ENCODE measurements at places on chromosomes 6 and 20.

DNA sequence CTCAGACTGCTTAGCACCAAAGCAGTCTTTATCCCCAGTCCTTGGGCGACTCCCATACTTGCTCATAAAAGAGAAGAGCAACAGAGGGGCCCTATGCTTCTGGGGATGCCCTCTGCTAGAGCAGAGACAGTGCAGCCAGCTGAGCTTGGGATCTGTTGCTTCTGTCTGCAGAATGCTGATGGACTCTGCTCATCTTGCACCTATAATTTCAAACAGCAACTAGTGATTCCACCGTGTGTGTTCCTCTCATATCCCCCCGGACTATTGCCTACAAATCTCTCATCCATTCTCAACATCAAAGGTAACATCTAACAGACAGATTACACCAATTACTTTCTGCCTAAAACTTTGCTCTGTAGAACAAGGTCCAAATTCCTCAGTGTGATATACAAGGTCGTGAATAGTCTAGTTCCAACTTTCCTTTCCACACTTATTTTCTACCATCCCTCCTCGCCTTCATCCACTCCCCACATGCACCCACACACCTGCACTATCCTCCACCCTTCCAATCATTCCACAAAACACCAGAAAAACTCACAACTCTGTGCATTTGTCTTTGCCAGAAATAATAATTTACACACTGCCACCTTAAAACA, 62.6 kb downstream of the FRK start:
- no peak for DNase-seq

DNA sequence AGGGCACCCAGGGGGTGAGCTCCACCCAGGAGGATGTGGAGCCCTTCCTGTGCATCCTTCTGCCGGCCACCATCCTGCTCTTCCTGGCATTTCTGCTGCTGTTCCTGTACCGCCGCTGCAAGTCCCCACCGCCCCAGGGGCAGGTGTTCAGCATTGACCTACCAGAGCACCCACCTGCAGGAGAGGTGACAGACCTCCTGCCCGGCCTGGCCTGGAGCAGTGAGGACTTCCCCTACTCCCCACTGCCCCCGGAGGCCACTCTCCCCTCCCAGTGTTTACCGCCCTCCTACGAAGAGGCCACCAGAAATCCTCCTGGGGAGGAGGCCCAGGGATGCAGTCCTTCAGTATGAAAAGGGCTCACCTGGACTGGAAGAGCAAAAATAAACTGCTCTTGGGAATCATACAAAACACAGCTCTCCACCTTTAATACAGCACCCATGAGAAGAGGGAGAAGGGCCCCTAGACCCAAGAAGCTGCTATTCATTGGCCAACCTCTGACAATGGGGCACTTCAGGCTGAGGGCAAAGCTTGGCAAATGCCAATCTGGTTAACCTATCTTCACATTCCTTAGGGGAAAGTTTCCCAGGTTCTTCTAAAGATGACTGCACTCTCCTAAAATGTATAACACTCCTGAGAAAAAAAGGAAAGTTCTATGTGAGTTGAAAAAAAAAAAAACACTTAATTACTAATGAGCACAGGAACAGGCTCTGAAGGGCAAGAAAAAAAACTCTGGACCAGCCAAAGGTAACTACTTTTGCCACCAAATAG, 5.0 kb downstream of the SMIM28 start:
- no peak for DNase-seq

DNA sequence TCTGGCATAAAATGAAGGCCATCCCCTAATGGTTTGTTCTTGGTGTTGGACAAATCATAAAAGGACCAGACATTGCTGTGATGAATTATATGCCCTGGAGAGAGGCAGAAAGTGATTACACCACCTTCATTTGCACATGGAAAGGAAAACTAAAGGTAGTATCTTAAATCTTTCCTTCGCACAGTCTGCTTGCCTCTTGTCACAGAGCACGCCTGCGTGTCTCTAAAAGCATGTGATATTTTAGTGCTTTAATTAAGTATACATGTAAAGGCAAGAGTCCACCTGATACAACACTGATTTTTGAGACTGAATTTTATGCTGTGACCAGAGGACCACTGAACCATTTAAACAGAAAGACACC, 28.8 kb upstream of the PLAGL1 start:
- no peak for DNase-seq

DNA sequence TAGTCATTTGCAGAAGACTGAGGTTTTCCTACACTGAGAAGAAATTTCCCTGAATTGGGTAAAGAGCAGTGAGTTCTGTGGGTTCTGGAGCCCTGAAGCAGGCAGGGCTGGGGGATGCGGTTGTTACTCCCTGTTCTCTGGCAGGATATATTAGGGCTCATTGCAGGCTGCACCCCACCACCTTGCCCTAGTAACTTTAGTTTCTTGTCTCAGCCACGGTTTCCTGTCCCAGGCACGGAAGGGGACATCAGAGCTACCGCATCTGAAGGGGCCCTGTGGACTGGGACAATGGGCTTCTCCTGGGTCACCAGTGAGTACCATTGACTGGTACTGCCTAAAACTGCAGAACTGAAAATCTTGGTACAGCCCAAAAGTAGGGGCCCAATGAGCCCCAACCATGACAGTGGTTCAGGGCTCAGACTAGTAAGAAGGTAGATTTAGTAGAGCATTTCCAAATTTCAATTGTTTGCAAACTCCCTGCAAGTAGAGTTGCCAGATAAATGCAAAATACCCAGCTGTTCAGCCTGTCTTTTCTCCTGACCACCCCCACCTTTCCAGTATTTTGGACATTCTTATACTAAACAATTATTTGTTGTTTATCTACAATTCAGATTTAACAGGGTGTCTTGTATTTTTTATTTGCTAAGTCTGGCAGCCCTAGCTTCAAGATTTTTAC, 54.5 kb upstream of the EYA2 start:
- no peak for DNase-seq

GRCh38 chr6:31729979-31730630, 1.0 kb upstream of the DDAH2 start:
- DNase-seq = peak; percentile 41

GRCh38 chr6:7916959-7917358, 6.4 kb upstream of the TXNDC5 start:
- no peak for DNase-seq

DNA sequence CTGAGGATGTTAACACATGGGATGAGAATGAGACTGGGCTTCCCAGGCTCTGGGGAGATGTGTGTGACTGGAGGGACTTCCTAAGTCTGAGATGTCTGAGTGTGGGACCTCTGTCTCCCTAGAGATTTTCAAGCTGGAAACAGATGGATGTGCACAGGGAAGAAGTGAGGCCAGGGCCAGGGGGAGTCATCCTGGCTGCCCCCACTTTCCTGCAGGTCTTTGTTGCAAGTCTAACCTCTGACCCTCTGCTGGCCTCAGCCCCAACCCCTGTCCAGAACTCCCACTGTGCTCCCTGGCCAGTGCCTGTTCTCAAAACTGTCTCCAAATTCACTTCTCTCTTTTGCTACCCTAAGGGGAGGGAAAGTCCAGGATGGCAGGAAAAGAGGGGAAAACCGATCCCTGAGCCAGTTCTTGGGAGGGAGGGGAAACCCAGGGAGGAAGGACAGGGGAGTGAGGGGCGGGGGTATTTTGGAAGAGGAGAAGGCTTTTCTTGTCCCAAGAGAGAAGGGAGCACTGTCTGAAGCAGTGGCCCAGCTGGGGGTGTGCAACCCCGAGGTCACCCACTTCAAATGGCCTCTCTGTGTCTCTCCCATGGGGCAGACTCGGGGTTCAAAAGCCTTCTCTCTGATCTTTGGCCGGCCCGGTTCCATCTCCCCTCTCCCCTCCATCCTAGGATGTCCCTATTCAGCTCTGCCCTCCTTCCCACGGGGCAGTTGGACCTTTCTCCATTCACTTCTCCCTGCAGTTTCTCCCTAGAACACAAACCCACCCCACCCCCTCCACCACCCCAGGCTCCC, 3.1 kb downstream of the PPP1R18 start:
- DNase-seq = peak; percentile 8
